ENCODE measurements at places on chromosomes 5 and 9.

GRCh38 chr5:122295138-122295537 is 16.9 kb upstream of the SNCAIP start:
- DNase-seq, result peak; percentile 68

GRCh38 chr9:15276328-15276938 is 30.6 kb downstream of the TTC39B start:
- no peak for DNase-seq

DNA sequence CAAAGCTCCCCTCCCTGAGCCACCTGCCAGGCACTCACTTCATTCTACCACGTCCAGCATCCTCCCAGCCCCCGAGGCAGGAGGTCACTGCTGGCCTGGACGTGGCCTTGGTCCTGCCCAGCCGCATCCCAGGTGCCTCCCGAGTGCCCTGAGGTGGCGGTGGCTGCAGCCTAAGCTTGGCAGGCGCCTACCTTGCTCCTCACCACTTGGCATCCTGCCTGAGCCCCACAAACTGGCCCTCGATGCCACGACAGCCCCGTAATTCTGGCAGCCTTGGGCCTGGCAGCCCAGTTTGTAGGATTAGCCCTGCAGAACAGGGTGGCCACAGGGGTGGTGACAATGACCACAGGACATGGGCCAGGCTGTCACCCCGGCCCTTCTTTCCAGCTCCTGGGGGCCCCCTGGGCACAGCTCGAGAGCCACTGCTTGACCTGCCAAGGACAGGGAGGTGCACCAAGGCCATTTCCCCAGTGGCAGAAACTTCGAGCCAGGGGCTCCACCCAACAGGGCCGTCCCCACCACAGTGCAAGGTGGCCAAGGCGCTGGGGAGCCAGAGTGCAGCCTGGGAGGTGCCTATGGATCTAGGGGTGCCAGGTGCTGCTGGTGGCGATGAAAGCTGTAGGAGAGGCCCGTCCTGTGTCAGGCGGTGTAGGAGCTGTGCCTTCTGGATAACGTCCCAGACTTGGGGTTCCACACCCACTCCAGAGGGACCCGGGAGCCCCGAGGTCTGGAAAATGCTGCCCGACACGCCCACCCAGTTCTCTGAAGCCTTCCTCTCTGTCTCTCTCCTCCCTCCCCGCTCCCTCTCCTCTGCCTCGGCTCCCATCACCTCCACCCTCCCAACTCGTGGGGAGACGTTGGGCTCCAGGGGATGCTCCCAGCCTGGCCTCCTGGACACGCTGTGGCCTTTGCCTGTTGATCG is 18.4 kb downstream of the NKD2 start:
- no peak for DNase-seq

GRCh38 chr5:132526290-132526973 is 16.9 kb downstream of the IL5 start:
- DNase-seq, result peak; percentile 33

DNA sequence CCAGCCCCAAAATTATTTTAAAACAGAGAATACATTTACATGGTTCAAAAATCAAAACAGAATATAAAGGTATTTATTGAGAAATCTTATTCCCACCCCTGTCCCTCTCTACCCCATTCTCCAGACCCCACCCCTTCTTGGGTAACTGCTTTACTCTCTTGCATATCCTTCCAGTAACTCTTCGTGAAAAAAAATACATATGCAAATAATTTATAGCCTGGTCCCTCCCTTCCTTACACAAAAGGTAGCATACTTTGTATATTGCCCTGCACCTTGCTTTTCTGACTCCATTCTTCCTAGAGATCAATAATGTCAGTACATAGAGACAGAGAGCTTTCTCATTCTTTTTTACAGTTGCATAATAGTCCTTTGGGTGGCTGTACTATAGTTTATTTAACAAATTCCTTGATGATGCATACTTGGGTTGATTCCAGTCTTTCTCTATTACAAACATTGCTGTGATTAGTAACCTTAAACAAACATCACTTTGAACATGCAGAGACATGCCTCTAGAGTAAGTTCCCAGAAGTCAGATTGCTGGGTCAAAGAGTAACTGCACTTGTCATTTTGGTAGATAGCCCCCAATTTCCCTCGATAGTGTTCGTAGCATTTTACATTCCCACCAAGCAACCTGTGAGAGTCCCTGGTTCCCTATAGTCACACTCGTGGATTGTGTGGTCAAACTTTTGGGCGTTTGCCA is 47.9 kb downstream of the STOM start:
- no peak for DNase-seq

DNA sequence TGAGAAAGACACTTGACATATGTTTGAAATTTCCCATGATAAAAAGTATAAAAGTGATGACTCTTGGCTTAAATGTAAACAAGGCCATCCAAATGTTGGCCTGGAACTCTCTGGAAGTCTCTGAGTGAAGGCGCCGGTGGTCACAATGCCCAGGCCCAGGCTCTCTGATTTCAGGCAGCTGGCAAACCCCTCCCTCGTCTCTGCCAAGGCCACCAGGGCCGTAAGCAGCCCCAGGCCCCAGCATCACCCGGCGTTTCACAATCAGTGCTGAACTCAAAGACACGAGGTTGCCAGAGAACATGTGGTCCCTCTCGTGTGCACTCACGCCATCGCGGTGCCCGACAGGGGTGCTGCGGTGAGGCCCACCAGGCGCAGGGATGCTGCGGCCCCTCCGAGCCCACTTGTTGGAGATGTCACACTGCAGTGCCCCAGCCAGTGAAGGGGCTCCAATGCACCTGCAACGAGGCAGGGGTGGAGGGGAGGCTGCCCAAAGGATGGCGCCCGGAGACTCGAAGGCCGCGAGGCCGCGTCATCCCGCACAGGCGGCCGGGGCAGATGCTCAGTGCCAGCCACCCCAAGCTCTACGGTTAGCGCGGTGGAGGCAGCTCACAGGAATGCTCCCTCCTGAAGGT is 15.0 kb downstream of the LPCAT1 start:
- DNase-seq, result no peak

DNA sequence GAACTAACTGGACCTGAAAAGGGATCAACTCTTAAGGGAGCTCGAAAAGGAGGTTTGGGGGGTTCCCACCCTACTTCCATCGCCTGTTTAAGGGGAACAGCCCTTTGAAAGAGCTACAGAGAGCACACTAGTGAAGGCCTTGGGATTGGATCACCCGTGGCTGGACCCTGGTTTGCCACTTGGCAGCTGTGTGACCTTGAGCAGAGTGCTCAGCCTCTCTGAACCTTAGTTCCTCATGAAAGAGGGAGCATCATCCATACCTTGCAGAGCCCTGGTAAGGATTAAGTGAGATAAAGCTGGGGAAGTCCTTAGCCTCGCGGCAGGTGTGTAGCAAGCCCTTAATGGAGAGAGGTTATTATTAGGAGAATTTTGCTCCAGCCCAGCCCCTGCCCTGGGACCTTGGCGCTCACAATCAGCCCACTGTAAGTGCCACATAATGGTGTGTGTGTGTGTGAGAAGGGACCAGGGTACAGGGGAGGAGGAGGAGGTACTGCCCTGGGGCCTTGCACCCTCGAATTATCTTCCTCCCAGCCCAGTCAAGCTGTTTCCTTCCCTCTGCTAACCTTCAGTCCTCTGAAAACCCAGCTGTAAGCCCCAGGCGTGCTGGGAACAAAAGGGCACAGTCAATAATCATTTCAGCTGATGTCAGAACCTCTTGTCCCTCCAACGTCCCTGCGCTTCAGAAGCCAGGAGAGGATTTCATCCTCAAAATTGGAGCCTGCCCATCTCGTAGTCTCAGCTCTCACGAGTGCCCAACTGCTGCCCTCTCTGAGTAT is 42.9 kb downstream of the FOXI1 start:
- DNase-seq, result no peak

DNA sequence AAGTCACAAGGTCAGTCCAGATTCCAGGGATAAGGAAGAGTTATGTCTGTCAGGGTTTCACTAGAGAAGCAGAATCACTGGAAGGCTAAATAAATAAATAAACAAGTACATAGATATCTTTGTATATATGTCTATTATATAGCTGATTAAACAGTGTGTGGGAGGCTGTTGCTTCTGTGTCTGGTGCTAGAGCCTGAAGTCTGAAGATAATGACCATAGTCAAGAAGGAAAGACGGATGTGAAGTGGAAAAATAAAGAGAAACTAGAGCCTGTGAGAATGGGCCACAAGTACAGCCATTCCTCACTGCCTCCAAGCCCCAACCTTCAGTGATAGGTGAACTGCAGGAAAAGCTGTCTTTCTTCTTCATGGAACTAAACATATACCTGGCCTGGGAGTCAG is 4.1 kb upstream of the TMED7 start:
- DNase-seq, result no peak

DNA sequence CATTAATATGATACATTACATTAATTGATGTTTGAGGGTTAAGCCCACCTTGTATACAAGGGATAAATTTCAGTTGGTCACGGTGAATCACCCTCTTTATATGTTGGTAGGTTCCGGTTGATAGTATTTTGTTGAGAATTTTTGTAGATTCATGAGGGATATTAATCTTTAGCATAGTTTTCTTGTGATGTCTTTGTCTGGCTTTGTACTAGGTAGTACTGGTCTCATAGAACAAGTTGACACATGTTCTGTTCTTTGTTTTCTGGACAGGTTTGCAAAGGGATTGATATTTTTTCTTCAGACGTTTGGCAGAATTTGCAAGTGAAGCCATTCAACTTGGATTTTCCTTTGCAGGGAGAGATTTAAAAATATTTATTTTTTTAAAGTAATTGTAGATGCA is 49.1 kb upstream of the CLK4 start:
- DNase-seq, result no peak

- DNase-seq, result no peak
Measured at GRCh38 chr9:108867829-108868228, 5.8 kb downstream of the ACTL7A start.

DNA sequence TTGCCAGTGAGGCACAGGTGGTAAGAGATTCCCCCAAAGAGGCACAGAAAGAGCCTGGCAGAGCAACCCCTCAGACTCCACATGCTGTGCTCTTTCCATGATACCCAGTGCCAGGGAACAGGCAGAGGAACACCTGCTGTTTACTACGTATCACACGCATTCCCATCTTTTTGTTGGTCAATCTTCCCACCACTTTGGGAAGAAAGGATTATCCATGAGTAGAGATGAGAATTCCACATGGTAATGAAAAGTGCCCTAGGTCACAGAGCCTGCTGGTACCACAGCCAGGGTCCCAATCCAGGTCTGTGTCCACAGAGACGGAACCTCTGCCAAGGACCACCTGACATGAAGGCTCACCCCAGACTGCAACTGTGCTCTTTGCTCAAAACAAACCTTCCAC is 86.6 kb downstream of the LHFPL2 start:
- DNase-seq, result no peak

DNA sequence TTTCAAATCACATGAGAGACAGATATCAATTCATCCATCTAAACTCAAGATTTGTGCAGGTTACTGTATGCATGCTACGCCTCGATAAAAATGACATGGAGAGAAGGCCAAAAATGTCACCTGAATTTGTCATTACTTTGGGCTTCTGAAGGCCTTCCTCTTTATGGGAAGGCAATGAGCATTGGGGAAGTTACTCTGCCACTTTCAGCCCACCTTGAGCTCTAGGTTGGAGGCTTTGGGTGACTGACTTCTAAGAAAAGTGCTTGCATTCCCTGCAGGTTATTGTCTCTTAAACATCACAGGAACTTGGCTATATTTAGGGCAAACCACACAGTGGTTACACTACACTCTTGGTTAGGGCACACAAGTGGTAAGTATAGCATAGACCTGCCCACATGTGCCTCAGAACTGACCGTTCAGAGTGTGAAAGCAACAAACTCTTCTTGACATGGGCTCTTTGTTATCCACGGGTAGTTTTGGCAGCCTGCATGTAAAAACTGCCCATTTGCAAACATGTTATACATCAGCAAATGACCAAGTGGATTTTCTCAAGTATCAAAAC is 169.5 kb downstream of the ZNF608 start:
- no peak for DNase-seq

DNA sequence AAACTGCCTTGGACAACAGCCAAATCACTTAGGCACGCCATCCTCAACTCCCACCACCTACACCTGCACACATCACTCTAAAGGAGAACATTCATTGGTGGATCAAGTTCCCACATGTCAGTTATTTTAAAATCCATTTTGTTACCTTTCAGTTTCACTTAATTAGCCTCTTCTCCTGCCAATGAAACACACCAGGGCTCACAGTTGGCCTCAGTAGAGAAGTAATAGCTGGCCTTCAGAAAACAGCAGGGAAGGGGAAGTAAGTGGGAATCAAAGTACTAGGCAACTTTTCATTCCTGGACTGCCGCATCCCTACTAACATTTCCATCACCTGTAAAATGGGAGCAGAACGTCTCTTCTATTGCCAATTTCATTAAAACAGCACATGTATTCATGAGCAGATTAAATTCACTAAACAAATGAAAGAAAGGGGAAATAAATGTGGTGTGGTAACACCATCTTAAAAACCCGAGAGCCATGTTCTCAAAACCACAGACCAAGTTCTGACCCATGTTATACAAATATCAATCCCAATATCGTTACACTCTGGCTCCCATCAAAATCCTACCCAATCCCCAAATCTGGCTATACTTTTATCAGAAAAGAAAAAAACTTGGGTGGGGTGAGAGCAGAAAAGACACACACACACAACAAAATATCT is 1.7 kb downstream of the SIL1 start:
- DNase-seq, result no peak

DNA sequence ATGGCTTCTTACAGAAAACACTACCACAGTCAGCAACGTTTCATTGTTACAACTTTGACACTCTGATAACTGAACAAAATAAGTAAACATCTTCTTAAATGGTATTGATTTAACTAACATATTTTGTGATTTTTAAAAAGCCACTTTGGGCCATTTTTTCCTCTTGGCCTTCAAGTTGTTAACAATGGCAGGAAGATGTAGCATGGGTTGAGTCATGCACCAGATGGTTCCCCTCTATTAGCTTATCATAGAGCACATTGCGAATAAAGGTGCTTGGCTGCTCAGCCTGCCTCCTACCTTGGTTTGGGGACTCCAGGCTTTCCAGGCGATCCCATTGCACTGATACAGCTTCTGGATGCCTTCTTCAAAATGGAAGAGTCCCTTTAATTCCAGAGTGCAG is 24.1 kb upstream of the CER1 start:
- no peak for DNase-seq

DNA sequence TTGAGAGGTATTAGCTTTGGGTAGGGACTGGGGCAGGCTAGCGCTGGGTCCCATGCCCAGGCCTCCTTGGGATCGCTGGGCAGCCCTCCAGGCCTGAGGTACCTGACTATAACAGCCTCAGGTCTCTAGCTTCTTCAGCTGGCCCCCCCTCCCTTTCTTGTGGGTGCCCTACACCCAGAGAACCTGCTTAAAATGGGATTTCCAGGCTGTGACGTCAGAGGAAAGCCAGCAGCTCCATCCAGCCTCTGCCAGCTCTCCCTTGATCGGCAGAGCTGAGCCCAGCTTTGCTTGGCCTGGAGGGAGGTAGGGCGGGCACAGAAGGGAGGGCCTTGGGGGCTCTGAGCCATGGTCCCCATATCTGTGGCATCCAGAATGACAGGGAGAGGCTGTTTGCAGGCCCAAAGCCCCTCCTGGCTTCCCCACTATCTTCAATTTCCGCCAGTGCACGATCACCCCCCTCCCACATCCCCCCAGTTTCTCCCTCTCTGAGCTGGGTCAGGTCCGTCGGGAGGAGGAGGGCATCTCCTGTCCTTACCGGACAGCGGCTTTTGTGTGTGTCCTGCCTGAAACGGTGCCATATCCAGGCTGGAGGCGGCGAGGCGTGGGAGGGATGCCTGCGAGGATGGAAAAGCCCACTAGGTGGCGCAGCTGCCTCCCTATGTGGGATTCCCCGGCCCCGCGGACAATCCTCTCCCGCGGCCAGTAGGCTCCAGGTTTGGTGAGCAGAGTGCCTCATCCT is 10.8 kb downstream of the REEP2 start:
- DNase-seq, result no peak

Data from iPS DF 19.7 (cell line).